Progenitor cell of endocrine pancreas (in vitro differentiated cells): ENCODE measurements at places on chromosomes 1 and 21. TPM values are rescaled to one million over a fixed set of nuclear protein-coding genes. Genes with fewer than 3 reads are reported as not detected.

The PSRC1 gene
- 26.1 and 29.4 TPM in 2 replicates for total RNA-seq

The FAM72A gene
- total RNA-seq: 3.2 and 4.3 TPM in 2 replicates

The TMEM61 gene
- total RNA-seq: 0.53 and 1.3 TPM in 2 replicates

The MYBPH gene
- total RNA-seq: not detected in 2 replicates

The CLDN17 gene
- total RNA-seq: not detected in 2 replicates

The ST6GALNAC3 gene
- total RNA-seq: 11.0 and 17.5 TPM in 2 replicates

The EPHA10 gene
- 5.1 and 6.2 TPM in 2 replicates for total RNA-seq

The GBP6 gene
- not detected in 2 replicates for total RNA-seq

The LRRN2 gene
- 9.4 and 10.7 TPM in 2 replicates for total RNA-seq

The LCE1E gene
- not detected in 2 replicates for total RNA-seq
